ENCODE measurements at places on chromosomes 3 and 15. TPM values are rescaled to one million over a fixed set of nuclear protein-coding genes. Genes with fewer than 3 reads are reported as not detected.

Gene ANKRD63
- total RNA-seq, result not detected

Gene LRRC31
- not detected for total RNA-seq

- no peaks in the 10 kb centered on the region for H3K4me1 ChIP-seq
- DNase-seq, result no peak
- H3K27me3 ChIP-seq, result no peaks in the 10 kb centered on the region
- H3K4me3 ChIP-seq, result no peak overlapping the region
- no peak overlapping the region for H3K27ac ChIP-seq
- H3K36me3 ChIP-seq, result no peaks in the 10 kb centered on the region
Observed at GRCh38 chr3:116033516-116033915, 410.2 kb downstream of the GAP43 start.

DNA sequence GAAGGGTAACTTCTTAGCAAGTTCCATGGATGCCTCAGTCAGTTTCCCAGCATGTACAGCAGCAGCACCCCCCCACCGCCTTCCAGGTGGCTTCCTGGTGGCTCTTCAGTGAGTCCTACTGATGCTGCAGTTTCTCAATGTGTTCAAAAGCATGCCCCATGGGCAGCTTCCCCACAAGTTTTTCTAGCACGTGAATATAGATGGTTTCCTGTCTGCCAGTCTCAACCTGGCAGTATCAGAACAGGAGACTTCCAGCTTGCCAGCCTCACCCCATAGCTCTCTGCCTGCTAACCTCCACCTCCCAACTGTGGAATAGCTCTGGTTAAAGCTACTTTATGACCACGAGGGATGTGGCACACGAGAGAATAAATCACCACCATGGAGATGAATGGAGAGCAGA lies 188.3 kb upstream of the SLCO3A1 start:
- H3K27me3 ChIP-seq, result peaks cover 10% of the 10 kb centered on the region
- peaks cover 7% of the 10 kb centered on the region for H3K4me1 ChIP-seq
- H3K27ac ChIP-seq, result no peak overlapping the region
- no peak overlapping the region for H3K4me3 ChIP-seq
- no peak for DNase-seq

- H3K4me3 ChIP-seq, result no peak overlapping the region
- H3K27me3 ChIP-seq, result no peaks in the 10 kb centered on the region
- peak overlapping the region; percentile 39 for H3K27ac ChIP-seq
- H3K4me1 ChIP-seq, result peaks cover 7% of the 10 kb centered on the region
Observed at GRCh38 chr15:44633603-44634002, 29.9 kb downstream of the SPG11 start.

- H3K27ac ChIP-seq, result no peak overlapping the region
- H3K4me3 ChIP-seq, result no peak overlapping the region
- peaks cover 12% of the 10 kb centered on the region for H3K27me3 ChIP-seq
Observed at GRCh38 chr3:108352176-108352575, 55.8 kb downstream of the HHLA2 start.

Measured in activated CD4-positive, alpha-beta T cell treated with anti-CD3 and anti-CD28 coated beads, Interleukin-2, amount 10 ng/mL, durations not matched to agents 7 days and 5 days (primary cell).